ENCODE measurements at places on chromosomes 13 and 19.
A peak's percentile ranks its signal among the peaks of the same experiment; 100 is the strongest.

GRCh38 chr13:83890358-83890757 lies 8.1 kb upstream of the SLITRK1 start:
- no peak for DNase-seq

DNA sequence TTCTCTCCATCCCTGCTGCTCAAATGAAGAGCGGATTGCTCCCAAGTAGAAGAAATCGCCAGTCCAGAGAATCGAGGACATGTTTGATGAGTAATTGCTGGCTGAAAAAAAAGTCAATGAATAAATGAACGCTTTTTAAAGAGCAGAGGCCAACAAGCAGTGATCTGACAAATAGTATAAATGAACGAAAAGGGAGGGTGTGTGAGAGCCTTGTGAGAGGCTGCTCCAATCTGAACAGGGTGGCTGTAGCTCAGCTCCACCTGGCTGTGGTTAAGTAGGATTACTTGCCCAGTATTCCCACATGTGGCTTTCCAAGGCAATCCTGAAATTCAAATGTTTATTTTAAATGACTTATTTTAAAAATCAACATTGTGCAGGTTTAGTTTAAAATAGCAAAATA lies 117.1 kb downstream of the TSHZ3 start:
- DNase-seq = peak; percentile 23

DNA sequence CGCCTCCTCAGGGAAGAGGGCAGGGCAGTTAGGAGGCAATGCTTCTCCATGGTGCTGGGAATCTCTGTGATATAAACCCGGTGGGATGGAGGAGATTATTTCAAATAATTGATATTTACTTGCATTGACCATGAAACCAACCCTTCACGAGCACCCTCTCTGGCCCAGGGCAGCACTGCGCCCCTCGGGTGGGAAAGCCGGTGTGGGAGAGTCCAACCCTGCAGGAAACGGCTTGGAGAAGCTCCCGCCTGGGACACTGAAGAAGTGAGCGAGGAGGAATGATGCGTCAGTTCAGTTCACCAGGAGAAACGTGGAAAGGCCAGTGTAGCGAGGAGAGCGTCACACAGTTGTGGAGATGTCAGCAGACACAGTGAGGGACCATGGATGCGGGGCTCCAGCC lies 99.9 kb downstream of the COL4A2 start:
- DNase-seq = no peak

GRCh38 chr19:11887234-11887610 lies 360 bp upstream of the ZNF69 start:
- DNase-seq = peak; percentile 14

DNA sequence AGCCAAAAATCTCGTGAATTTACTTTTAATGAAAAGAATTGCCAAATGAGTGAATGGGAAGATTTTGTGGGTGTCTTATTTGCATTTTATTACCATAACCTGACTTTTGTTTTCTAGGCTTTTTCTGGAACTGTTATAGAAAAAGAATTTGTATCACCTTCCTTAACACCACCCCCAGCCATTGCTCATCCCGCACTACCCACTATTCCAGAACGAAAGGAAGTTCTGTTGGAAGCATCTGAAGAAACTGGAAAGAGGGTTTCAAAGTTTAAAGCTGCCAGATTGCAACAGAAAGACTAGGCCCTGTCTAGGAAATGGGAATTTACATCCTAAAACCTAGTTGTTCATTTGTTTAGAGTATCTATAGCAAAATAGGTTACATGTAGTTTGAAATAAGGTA lies 72.7 kb downstream of the URI1 start:
- DNase-seq = no peak

DNA sequence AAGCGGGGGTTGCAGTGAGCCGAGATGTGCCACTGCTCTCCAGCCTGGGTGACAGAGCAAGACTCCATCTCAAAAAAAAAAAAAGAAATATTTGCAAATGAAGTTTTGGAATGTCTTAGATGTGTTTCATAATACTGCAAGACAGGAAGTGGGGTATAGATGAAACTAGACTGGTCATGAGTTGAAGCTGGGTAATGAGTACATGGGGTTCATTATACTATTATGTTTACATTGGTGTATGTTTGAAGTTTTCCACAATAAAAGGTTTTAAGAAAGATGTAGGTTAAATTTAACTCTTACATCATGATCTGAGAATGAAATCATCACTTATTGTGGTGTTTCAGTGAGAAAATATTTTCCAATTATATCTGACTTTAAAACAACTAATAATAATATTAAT lies 19.0 kb downstream of the FNDC3A start:
- DNase-seq = peak; percentile 57

DNA sequence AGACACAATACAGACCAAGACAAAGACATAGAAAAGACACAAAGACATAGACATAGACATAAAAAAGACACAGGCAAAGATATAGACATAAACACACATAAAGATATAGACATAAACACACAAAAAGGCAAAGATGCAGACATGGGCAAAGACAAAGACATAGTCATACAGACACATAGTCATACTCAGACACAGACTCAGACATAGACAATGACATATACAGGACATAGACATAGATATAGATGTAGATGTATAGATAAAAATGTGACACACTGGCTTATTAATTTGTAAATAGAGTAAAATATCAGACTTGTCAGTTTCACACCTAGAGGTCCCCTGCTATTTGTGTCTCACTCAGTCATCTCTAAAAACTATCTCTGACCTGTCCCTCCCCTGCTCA lies 42.8 kb downstream of the OR10H4 start:
- DNase-seq = no peak

- DNase-seq = no peak
Measured at GRCh38 chr13:27039171-27039701, 132.4 kb downstream of the USP12 start.

GRCh38 chr19:36113894-36114720 lies 568 bp downstream of the POLR2I start:
- DNase-seq = peak; percentile 39

- DNase-seq = no peak
Measured at GRCh38 chr13:76954538-76954937, 6.2 kb downstream of the ACOD1 start.

- DNase-seq = no peak
Measured at GRCh38 chr19:30074741-30075715, 133.0 kb downstream of the URI1 start.

GRCh38 chr19:33804021-33804799 lies 7.5 kb downstream of the KCTD15 start:
- DNase-seq = peak; percentile 64

GRCh38 chr19:43872547-43873336 lies 45.6 kb downstream of the ZNF283 start:
- peak; percentile 6 for DNase-seq

DNA sequence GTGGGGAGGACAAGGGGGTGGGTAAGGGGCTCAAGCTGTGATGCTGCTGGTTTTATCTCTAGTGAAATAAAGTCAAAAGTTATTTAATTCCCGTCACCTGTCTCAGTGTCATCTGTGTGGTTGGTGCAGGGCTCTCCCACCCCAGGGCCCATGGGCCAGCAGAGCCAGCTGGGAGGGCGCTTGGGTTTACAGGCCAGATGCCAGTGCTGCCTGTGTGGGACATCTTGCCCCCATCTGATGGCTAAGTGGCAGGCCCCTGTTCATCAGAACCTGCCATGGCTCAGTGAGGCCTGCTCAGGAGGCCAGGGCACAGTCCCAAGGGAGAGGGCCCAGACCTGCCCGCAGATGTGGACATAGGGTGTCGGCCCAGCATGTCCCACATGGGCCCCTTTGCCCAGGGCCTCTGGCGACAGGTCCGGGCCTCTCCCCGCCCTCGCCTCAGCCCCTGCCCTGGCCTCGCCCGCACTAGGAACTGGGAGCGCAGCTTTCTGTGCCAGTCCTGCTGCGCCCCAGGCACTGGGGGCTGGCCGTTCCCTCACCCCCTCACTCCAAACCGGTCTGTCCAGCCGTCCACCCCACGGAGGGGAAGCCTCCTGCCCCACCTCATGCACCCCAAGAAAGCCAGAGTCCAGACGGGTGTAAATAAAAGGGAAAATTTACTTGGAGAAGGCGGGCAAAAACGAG lies 5.3 kb downstream of the ZNF296 start:
- no peak for DNase-seq

- DNase-seq = no peak
Measured at GRCh38 chr19:14611051-14611450, 28.2 kb downstream of the CLEC17A start.

GRCh38 chr19:31344403-31344802 lies 4.8 kb downstream of the TSHZ3 start:
- no peak for DNase-seq

GRCh38 chr19:44685877-44686276 lies 13.1 kb upstream of the CEACAM16 start:
- DNase-seq = peak; percentile 13

GRCh38 chr19:49699364-49699763 lies 8.4 kb downstream of the CPT1C start:
- no peak for DNase-seq

GRCh38 chr19:40560092-40560507 lies 16.6 kb upstream of the SHKBP1 start:
- DNase-seq = no peak

DNA sequence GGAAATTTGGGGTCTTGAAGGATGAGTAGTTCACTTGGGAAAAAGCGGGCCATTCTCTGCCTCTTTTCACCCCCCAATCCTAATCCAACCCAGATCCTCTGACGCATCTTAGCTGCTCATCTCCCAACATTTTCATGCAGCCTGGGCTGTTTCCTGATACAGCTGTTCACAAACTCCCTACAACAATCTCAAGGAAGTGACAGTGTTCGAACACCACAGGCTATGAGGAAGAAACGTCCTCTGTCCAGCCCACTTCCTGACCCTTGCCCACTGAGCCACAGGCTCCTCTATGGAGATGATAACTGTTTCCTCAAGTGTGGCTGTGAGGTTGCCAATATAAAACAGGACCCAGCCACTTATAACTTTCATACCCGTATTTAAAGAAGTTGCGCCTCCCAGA lies 16.2 kb downstream of the LMTK3 start:
- DNase-seq = no peak

DNA sequence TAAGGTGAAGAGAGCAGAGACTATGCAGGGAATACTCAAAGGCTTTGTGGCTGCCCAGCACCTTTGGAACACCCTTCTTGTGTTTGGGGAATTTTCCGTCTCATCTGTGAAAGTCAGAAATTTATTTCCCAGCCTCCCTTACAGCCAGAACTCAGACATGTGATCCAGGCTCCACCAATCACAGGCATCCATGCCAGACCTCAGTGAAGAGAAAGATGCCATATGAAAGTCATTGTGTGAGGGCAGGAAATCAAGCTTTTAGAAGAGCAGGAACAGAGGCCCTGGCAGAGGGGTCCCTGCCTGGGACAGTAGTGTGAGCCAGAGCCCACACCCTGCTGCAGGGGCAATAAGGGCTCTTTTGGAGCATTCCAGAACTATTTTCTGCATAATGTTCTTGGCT lies 12.1 kb downstream of the CCDC70 start:
- DNase-seq = no peak

DNA sequence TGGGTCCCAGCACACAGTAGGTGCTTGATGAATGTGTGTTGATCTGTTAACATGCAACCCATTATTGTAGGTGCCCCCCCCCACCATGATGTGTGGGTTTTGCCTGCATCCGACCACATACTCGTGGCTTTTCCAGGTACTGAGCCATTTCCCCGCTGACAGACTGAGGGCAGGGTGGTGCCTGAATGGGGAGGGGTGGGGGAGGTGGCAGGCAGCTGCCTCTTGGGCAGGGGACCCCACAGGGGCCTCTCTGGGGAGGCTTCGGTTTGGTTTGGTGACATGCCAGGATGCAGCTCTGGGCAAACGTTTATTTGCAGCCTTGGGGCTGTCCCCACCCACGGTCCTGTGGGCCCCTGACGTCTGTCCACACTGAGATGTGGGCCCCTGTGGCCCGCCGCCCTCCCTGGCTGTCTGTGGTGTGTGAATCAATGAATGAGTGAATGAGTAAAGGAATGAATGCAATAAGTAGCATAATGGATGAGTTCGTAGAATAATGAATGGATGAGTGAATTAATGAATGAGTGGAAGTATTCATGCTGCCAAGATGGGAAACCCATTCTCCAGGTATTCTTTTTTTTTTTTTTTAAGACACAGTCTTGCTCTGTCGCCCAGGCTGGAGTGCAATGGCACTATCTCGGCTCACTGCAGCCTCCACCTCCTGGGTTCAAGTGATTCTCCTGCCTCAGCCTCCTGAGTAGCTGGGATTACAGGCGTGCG lies 9.0 kb upstream of the JUND start:
- peak; percentile 37 for DNase-seq

GRCh38 chr13:90675129-90675528 lies 672.4 kb upstream of the MIR17HG start:
- no peak for DNase-seq

DNA sequence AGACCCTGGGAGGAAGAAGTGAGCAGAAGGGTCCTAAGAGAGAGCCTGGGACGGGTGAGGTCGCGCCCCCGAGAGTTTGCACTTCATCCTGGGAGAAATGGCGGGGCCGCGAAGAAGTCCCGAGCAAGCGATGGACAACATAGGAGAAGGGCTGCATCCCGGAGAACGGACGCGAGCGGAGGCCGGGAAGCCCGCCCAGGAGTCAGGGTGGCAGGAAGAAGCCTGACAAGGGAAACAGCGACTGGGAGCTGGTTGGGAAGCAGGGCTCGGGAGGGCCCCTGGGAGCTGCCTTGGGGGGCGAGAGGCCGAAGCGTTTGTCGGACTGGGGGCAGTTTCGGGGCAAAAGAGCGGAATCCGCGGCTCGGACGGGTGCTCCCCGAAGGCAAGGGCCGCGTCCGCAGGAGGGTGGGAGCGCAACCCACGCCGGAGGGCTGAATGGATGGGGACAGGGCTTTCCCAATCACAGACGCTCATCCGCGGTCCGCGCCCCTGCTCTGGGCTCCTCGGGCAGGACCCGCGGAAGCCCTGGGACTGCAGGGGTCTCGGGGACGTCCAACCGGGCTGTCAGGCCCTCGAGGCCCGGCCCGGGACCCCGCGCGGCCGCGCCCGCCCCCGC lies 469 bp downstream of the ABHD17A start:
- DNase-seq = no peak

- peak; percentile 58 for DNase-seq
Measured at GRCh38 chr19:17332677-17333581, 1.7 kb downstream of the ANO8 start.

DNA sequence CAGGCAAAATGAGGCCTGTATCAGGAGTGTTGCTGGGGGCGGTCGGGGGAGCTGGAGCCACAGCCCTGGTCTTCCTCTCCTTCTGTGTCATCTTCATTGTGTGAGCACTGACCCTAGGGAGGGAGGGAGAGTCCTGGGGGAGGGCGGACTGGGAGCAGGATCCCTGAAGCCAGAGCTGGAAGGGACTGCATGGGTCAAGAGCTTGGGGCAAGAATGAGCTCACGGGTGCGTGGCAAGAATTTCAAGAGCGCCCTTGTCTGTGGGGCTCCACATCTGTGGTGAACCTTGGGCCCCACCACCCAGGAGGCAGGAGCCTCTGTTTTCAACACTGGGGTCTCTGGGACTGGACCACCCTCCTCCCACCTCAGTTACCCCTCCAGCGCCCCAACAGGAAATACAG lies 4.7 kb downstream of the SIGLEC7 start:
- no peak for DNase-seq

GRCh38 chr13:27139565-27139964 lies 32.0 kb downstream of the USP12 start:
- DNase-seq = no peak

Data from fibroblast of skin of scalp (primary cell).